ENCODE measurements at places on chromosomes 3 and 15. TPM values are rescaled to one million over a fixed set of nuclear protein-coding genes. Genes with fewer than 3 reads are reported as not detected.

ST8SIA2 gene
- not detected for total RNA-seq

GABRA5 gene
- total RNA-seq: not detected

ADPRH gene
- total RNA-seq: 9.3 TPM

UROC1 gene
- not detected for total RNA-seq

- DNase-seq: no peak
Observed at GRCh38 chr3:54146506-54147239, 24.3 kb downstream of the CACNA2D3 start.
